ENCODE measurements at places on chromosomes 1 and 21.

GRCh38 chr1:102967786-102968185 lies 140.5 kb downstream of the COL11A1 start:
- no peak for DNase-seq

GRCh38 chr1:75172556-75172955 lies 38.4 kb downstream of the LHX8 start:
- DNase-seq, result no peak

- DNase-seq, result no peak
These were observed 1.3 kb downstream of the WLS start for GRCh38 chr1:68230901-68231626.

- DNase-seq, result no peak
These were observed 56.8 kb upstream of the PDE9A start for GRCh38 chr21:42596657-42597056.

DNA sequence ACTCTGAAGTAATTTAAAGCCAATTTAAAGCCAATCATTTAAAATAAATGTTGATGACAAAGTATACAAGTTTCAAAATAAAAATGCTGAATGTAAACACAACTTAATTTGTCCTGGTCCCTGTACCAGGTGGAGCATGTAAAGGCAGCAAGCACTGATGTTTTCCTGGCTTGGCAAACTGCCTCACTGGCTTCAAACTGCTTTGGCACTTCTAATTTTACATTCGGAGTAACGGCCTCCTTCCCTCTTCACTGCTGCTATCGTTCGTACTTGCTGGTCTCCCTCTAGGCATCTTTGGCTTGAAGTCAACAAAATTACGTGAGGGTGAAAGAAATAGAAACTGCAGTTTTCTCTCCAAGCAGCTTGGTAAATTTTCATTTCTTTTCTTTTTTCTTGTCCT lies 287.9 kb downstream of the LTN1 start:
- no peak for DNase-seq
